ENCODE measurements at places on chromosomes 6 and 20. TPM values are rescaled to one million over a fixed set of nuclear protein-coding genes. Genes with fewer than 3 reads are reported as not detected.

DNA sequence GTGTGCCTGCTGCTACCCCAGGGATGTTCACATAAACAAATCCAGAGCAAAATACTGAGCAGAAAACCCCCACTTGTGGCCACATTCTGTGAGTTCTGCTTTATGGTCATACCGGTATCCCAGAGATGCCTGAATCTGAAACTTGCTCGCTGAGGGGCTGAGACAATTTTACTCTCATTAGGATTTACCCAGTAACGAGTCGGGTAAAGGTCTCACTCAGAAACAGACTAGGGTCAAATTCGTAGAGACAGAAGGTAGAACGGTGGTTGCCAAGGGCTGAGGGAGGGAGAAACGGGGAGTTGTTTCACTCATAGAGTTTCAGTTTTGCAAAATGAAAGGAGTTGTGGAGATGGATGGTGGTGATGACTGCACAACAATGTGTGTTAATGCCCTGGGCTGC, 45.4 kb upstream of the NKX2-2 start:
- DNase-seq, result no peak

GRCh38 chr6:75246386-75246785, 2.8 kb upstream of the COX7A2 start:
- no peak for DNase-seq

DNA sequence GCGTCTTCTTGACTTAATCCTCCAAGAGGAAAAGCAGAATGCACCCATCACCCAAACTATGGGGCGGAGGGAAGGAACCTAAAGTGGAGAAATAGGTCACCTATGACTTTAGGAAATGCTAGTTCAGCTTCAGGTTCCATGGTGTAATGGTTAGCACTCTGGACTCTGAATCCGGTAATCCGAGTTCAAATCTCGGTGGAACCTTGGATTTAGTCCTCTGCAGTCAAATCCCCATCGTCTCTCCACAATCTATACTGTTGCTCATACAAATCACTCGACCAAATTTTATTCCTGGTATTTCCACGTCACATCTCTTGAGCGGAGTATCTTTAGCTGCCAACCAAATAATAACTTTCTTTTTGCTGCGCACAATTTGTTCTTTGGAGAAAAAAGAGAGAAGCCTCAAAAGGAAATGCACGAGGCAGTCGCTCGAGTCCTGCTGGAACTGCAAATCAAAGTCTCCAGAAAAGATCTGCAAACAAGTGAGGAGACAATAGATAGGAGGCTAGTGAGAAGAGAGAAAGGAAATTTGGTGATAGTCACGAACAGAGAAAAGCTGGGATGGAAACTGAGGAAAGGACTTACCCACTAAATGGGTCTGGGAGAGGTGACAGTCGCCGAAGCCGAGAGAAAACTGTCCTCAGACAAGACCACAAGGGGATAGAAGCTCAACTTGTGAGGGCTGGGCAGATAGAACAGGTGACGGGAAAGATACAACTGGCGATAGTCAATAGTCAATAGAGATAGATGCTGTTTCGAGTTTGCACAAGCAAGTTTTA, 16.6 kb downstream of the POM121L2 start:
- DNase-seq, result no peak

DNA sequence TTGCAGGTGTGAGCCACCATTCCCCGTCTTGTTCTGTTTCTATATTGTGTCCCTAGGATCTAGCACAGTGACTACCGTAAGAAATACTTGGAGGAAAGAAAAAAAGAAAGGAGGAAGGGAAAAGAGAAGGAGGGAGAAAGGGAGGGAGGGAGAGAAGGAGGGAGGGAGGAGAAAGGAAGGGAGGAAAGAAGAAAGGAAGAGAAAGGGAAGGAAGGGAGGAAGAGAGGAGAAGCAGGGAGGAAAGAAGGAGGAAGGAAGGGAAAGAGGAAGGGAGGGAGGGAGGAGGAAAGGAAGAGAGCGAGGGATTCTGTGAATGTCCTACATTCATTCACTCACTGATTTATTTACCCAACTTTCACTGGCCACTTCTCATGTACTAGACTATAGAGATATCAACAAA, 178.4 kb downstream of the MAFB start:
- no peak for DNase-seq

GRCh38 chr20:43711098-43711654, 15.6 kb downstream of the GTSF1L start:
- DNase-seq, result peak; percentile 71

DNA sequence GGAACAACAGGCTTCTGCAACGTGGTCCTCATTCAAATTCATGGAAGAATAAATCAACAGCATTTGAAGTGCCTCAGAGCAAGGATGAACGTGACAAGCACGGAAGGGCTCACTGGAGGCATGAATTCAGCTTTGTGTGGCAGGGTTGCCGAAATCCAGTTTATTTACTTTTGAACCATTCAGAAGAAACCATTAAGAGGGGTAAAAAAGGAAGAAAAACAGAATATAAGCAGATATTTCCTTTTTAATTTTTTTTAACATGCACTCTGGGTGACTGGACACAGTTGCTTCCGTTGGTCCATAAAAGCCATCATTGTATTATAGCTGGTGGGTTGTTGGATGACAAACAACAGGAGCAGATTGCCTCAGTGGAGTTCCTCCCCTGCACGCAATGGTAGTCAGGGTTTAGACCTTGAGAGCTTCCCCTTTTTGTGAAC, 17.3 kb upstream of the SNRPB2 start:
- DNase-seq, result no peak

DNA sequence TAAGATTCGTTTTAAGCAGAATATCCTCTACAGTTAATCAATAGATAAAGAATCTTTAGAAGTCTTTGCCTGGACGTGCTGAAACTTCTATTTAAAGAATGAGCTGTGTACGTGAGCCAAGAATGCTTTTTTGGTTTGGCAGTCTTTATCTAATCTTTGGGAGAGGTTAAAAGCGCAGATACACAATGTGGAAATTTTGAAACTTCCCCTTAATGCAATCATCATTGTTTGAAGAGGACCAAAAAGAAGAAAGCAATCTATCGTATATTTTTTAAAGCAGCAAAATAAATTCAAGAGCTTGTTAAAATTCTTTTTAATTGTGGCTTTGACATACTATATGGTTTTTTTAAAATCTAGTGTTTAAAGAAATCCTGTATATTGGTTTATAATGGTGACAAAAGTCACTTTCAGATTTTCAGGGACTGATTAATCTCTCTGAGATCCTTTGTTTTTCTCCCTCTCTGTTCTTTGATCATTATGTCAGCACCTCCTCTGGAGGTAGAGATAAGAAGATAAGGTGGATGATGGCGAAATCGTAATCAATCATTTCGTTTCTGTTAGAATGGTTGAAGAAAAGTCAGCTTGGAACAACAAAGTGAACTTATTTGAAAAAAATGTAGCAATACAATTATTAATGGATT, 92.1 kb upstream of the FAM184A start:
- no peak for DNase-seq

GRCh38 chr6:128848212-128848935, 34.6 kb upstream of the LAMA2 start:
- no peak for DNase-seq

DNA sequence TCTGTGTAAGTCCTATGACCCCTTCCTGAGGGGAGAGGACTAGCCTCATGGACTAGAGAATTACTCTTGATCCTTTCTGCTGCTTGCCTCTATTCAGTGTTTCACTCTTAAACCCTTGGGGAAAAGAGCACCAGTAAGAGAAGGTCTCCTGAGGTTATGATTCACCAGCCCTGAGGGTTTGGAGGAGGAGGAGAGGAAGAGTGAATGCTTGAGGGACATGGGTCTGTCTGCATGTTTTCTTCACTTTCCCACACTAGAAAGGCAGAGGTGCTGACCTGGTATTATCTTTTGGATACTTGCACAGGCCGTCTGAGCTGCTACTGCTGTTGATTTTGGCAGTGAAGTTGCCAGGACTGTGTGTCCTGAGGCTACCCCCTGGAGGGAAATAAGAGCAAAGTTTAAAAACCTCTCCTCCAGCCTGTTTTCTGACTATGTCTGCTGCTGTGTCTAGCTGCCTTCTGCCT, 78.3 kb downstream of the CD109 start:
- no peak for DNase-seq

DNA sequence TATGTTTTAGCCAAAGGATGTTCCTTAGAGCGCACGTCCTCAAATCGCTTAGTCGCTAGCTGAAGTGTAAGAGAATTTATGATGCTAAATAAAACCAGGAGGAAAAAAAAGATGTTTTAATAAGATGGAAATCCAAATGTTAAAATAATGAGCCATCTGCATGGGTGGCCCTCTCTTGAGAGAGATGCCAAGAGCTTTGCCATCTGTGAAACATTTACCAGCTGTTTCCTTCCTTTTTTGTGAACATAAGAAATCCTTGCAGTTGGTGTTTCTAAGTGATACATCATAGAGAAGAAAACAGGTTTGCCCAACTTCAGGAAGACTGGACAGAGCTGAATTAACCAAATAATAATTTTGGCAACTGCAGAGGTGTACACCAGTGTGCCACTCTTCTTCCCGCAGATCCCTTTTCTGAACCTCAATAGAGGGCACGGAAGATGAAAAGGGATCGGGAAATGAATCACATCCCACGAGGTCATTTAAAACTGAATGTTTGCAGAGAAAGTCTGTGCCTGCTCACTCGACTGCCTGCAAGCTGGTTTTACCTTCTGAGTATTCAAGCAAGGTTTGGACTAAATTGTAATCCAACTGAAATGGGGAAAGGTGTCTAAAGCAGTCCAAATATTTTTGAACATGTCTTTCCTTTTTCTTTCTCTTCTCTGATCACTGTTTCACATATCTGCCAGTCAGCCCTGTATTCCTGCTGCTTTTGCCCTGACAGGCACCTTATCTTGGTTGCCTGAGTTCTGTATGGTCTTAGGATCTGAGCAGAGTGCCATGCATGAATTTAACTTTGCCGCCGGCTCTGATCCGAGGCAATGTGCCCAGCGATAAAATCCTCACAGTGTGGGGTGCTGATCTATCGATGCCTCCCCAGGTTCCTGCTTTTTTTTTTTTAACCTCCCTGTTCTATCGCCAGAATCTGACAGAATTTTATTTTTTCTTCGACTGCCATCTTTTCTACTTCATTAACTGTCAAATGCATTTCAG, 35.5 kb upstream of the TSHZ2 start:
- no peak for DNase-seq

DNA sequence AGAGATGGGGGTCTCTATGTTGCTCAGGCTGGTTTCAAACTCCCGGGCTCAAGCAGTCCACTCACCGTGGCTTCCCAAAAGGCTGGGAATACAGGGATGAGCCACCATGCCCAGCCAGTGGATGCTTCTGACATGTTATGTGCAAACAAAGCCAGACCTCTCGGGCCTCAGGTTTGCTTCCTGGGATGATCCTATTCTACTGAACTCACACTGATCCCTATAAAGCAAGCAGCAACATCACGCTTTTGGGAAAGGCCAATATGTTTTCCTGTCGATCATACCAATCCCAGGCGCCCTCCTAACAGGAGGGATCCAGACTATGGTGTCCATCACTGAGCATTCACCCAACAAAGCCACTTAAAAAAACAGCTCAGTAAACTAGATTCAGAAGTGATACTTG, 60.2 kb downstream of the CSE1L start:
- no peak for DNase-seq

DNA sequence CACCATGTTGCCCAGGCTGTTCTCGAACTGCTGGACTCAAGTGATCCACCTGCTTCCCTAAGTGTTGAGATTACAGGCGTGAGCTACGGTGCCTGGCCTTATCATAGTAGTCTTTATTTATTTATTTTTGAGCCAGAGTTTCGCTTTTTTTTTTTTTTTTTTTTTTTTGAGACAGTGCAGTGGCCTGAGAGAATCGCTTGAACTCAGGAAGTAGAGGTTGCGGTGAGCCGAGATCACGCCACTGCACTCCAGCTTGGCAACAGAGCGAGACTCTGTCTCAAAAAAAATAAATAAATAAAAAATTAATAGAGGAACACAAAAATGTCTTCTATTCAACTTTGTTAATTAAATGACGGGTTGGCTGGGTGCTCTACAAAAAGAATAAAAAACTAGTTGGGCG, 12.9 kb downstream of the MAPRE1 start:
- no peak for DNase-seq

DNA sequence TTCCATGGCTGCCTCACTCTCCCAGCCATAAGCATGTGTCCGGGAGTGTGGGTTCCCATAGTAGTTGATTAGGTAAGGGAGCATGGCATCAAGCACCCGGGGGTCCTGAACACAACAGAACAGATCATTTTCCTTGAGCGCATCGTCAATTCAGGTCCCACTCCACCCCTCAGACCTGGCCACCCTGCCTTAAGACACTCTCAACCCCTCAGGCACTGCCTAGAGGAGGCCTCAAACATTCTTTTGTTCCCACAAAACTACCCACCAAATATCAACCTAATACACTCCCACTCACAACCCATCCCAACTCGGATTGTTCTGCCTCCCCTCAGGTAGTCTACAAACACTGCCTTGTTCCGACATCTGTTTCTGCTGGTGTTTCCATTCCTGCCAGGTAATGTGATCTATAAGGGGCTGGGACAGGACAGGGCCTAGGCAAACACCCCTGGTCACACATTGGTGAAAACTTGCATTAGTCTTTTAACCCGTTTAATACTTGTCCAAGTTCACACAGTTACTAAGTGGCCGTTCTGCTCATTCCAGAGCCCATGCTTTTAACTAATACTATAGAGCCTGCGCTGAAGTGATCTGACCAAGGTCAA, 1.4 kb downstream of the NFS1 start:
- peak; percentile 18 for DNase-seq

- DNase-seq, result no peak
Measured at GRCh38 chr20:9594284-9594875, 80.0 kb downstream of the LAMP5 start.

DNA sequence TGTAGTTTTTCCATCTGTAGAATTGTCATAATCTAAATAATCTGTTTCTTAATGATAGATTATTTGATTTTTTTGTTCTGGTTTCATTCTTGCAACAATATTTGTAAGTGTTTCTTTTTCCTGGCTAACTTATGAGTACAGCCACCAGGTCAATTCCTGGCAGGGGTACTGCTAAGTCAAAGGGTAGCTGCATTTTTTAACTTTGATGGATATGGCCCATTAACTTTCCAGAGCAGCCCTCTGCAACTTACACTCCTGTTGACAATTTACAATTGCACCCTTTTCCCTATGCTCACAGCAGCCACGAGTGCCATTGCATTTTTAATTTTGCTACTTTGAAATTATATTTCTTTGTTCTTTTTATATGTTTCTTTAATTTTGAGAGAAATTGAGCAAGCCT, 209.3 kb upstream of the CST7 start:
- DNase-seq, result no peak

GRCh38 chr6:105644691-105645090, 241.8 kb upstream of the PREP start:
- no peak for DNase-seq

GRCh38 chr6:170045981-170046667, 244.8 kb downstream of the DLL1 start:
- peak; percentile 53 for DNase-seq

- DNase-seq, result no peak
Measured at GRCh38 chr20:32467506-32468312, 109.6 kb downstream of the ASXL1 start.

Gene CALHM6
- 2.4 TPM for total RNA-seq

Gene PHACTR1
- 6.6 TPM for total RNA-seq

Gene SSTR4
- total RNA-seq, result not detected

Gene DZANK1
- total RNA-seq, result 1.7 TPM

Gene RAB5IF
- total RNA-seq, result 50.0 TPM

Gene MRAP2
- total RNA-seq, result 2.3 TPM

Gene ENPP5
- 0.71 TPM for total RNA-seq

Gene BAG2
- total RNA-seq, result 45.8 TPM

Gene UST
- total RNA-seq, result 15.2 TPM
